ENCODE measurements at places on chromosomes 3 and 15. TPM values are rescaled to one million over a fixed set of nuclear protein-coding genes. Genes with fewer than 3 reads are reported as not detected.

GRCh38 chr3:192422321-192422996 is 304.9 kb downstream of the FGF12 start:
- no peak for DNase-seq

Gene ZCWPW2
- 0.18 TPM for total RNA-seq

DNA sequence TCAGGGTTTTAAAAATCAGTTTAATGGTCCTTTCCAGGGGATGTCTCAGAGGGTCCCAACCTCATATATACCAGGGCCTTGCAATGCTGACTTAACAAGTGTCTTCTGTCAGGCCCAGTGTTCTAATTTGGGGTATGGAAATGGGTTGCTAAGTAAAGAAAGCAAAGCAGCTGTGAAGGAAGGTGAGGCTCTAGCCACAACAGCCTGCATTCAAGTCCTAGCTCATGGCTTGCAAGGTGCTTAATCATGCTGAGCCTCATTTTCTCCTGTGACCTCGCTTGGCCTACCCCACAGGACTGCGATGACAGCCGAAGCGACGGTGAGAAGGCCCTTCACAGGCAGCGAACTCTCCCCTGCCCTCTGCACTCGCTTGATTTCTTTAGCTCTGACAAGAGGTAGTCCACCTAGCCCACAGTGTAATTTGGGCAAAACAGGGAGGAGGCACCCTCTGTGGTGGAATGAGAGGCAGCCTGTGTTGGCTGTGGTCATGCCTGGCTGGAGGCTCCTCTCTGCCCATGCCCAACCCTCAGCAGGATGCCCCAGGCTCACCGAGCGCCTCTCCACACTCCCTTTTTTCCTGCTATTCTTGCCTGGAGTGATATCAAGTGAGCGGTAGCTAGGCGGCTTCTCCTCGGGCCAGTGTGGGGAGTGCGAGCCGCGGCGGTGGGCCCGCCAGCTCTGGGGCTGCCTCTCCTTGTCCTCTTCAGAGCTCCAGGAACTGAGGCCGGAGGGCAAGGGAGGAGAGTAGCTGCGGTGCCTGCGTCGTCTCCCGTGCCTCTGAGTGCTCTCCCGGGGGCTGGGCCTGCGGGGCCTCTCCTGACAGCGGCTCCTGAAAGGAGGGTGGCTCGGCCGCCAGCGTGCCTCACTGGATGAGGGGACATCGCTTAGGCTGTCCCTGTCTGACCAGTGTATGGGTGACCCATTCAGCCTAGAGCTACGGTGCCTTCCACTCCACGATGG is 29.2 kb downstream of the ILDR1 start:
- no peak for DNase-seq

Gene HIGD2B
- not detected for total RNA-seq

Gene PAQR5
- total RNA-seq: 0.07 TPM

Gene OR5K4
- total RNA-seq: not detected

Gene SERINC4
- total RNA-seq: 0.04 TPM

DNA sequence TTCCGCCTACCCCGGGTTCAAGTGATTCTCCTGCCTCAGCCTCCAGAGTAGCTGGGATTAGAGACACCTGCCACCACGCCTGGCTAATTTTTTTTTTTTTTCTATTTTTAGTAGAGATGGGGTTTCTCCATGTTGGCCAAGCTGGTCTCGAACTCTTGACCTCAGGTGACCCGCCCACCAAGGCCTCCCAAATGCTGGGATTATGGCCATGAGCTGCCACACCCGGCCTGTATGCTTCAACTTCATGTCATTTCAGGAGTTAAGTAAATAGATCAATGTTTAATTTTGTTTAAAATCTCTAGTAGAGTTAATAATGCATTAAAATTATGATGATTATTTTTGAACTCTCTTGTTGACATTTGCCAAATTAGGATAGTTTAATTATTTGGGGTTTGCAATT is 121.1 kb upstream of the ALDH1A3 start:
- DNase-seq: no peak

- DNase-seq: no peak
Observed at GRCh38 chr15:78909791-78910228, 35.0 kb downstream of the CTSH start.

Gene FANCD2OS
- total RNA-seq: not detected

GRCh38 chr3:156551261-156551660 is 3.7 kb downstream of the SSR3 start:
- DNase-seq: no peak

GRCh38 chr3:197205265-197205664 is 93.1 kb downstream of the DLG1 start:
- DNase-seq: no peak

DNA sequence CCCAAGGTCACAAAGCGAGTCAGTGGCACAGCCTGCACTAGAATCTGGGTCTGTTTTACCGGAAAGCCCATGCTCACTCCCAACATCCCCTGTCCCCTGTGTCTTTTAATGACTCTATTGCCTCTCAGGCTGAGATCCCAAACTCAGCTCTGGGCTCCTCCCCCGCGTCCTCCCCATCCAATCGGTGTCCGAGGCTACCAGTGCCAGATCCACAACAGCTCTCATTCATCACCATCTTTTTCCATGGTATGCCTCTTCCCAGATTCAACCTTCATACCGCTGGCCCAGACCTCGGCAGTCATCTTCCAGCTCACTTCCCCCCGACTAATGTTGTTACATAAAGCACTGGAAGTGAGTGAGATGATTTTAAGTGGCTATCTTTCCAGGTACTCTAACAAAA is 16.1 kb upstream of the KY start:
- no peak for DNase-seq

DNA sequence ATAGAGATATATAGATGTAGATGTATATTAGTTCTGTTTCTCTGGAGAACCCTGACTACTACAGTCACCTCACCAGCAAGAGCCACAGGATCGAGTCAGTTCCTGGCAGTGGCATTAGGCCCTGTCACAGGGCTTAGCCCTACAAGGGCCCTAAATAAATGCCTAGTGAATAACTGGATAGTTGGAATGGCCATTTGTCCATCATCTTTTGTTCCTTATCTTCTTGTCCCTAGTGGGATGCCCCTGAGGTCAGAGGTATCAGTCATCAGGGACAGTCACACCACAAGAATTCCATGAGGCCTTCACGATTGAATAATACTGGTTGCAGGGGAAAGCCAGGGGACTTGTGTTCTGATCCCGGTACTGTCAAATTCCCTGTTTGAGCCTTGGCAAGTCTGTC is 204.9 kb upstream of the PPP2R3A start:
- DNase-seq: no peak

- no peak for DNase-seq
Observed at GRCh38 chr3:120435621-120436020, 15.2 kb downstream of the FSTL1 start.

Gene ARL14
- 0.44 TPM for total RNA-seq

Gene ZBBX
- total RNA-seq: not detected

GRCh38 chr3:3109407-3110298 is 521 bp downstream of the IL5RA start:
- DNase-seq: peak; percentile 7

- DNase-seq: peak; percentile 100
Observed at GRCh38 chr3:133573054-133573628, 345 bp upstream of the CDV3 start.

GRCh38 chr3:127030508-127031412 is 47.8 kb downstream of the PLXNA1 start:
- DNase-seq: no peak

Gene ZNF662
- total RNA-seq: 1.7 TPM

DNA sequence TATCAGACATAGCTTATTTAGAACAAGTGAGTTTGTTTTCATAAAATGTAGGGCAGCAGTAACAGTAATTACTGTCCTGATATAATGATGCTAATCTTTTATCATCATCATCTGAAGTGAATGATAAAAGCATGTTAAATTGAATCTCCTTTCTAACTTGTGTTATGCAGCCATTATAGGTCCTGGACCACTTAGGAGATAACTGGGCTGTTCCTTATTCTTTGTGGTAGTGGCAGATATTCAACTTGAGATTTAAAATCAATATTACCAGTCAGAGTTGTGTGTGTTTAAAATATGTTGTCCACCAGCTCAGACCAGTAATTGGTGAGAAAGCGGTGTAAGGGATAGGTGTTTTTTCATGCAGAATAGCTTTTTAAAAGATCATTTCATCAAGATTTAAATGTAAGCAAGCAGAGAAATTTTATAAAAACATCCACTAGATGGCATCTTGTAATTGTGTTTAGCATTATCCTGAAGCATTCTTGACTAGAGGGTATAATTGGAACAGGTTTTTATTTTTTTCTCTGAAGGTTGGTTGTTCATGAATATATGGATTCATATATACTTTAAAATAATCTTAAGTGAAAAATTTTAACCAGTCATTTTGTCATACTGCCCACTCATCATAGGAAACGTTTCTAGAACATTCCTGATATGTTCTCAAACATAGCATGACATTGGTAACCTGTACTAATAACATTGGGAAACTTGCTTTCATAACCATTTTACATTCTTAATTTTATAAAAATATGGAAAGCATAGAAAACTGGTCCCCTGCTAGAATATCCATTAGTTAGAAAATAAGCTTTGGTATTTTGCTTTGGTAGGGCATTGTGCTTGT is 153.9 kb downstream of the BBX start:
- DNase-seq: no peak

Gene FBXO40
- total RNA-seq: not detected

Gene XCR1
- total RNA-seq: not detected

Gene GOLGA8K
- total RNA-seq: 0.14 TPM

GRCh38 chr15:90154861-90155626 is 46.1 kb upstream of the SEMA4B start:
- peak; percentile 28 for DNase-seq

Gene GABRG3
- not detected for total RNA-seq

Gene RYK
- total RNA-seq: 81.9 TPM

Gene C3orf49
- not detected for total RNA-seq

Gene UBE2E1
- 97.3 TPM for total RNA-seq

GRCh38 chr3:31232055-31233025 is 300.4 kb upstream of the STT3B start:
- peak; percentile 24 for DNase-seq

GRCh38 chr3:65785065-65785645 is 253.6 kb downstream of the MAGI1 start:
- DNase-seq: peak; percentile 5

- DNase-seq: no peak
Observed at GRCh38 chr3:131401978-131402377, 20.4 kb downstream of the NUDT16 start.

- DNase-seq: no peak
Observed at GRCh38 chr15:65062061-65062460, 5.7 kb downstream of the RASL12 start.

- no peak for DNase-seq
Observed at GRCh38 chr3:12159227-12159601, 502 bp upstream of the TIMP4 start.

Gene BFSP2
- not detected for total RNA-seq

DNA sequence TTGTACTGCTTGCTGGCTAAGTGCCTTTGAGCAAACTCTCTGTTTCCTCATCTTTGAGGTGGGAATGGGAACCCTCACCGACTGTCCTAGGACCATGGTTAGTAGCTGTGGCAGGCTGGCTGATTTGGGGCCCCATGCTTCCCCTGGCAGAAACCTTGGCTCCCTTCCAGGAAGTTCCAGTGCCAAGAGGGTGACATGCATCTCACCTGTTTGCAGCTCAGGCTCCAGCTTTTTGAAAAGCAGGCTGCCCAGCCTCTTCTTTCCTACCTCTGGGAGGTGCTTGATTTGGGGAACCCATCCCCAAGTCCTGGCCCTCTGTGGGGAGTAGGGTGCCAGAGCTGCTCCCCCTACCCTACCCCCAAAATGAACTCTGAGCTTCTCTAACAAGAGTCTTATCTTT is 50.8 kb downstream of the RAB11A start:
- DNase-seq: no peak

Gene CFAP161
- total RNA-seq: not detected

DNA sequence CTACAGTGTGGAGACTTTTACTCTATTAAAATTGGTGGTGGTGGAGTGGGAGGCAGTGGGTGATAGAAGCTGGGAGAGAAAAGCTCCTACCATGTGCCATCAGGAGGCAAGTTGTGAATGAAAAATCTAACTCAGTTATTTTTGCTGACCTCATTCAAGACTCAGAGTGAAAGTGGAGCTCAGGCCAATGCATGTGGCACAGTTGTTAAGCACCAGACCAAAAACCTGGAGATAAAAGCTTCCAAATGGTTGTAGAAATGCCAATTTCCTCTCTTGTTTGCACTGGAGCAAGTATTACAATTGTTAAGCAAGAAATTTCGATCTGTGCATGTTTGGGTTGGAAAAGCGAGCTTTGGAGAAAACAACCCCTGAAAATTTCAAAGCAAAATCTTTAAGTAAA is 81.5 kb upstream of the PRICKLE2 start:
- no peak for DNase-seq

DNA sequence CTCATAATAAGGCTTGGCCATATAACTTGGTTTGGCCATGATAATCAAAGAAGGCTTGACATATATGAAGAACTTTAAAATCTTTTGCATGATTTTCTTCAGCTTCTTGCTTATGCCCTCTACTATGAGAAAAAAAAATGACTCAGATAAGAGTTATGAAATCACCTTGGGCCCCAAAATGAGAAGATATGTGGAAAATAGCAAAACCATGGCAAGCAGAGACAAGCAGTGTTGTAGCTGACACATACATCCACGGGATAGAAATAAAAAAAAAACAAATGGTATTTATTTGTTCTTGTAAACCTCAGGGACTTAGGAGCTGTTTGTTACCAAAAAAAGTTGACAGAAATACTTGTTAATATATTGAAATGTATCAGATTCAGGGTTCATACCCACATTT is 614.8 kb upstream of the BCHE start:
- DNase-seq: peak; percentile 63

DNA sequence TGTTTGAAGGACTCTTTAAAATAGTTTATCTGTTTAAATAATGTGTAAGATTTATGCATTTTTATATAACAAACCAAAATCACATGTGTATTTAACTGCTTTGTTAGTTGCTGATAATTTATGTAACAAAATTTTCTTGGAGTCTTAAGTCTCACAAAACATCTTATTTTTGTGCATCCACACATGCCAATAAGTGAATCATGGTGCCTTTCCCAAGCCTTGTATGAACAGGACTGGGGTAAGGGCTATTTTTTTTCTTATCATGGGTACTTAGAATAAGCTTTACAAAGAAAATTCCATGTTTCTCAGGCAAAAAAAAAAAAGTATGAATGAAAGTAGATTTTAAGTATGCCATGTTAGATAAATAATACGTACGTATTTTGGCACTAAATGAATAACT is 132.9 kb upstream of the LRRFIP2 start:
- no peak for DNase-seq

DNA sequence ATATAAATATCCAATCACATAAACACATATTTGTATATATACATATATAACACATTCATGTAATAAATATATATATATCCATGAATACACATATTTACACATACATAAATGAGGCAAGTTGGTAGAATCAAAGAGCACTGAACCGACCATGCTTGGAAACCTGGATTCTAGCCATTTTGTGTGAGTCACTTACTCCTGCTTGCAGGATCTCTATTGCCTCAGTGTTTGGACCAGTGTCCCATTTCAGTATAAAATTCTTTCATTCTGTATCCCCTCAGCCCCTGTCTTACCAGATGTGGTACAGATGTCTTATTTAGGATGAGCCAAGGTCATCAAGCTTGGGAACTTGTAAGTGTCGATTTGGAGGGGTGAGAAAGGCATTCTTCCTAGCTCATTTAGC is 391.4 kb upstream of the FRG2C start:
- peak; percentile 13 for DNase-seq
